ENCODE measurements at places on chromosomes 12 and 14. TPM values are rescaled to one million over a fixed set of nuclear protein-coding genes. Genes with fewer than 3 reads are reported as not detected.
A peak's percentile ranks its signal among the peaks of the same experiment; 100 is the strongest.

Gene MEG3
- not detected for total RNA-seq

- DNase-seq, result no peak
These were observed 7.7 kb upstream of the HEATR5A start for GRCh38 chr14:31428011-31428410.

DNA sequence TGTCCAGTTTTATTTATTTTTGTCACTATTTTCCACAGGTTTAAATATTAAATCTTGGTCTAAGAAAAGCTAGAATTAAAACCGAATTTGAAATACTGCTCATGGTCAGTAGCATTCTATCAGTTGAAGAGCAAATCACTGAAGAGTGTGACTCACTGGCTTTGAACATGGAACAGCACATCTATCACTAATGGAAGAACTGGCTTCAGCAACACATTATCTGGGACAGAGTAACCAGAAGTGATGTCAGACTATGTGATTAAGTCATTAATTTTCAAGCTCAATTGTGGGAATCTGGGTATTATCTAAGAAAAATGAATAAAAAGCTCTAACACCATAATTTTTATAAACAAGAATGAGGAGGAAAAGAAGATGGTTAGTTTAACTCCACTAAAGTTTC, 527.5 kb downstream of the TMTC2 start:
- DNase-seq, result no peak

Gene TAS2R13
- 1.1 TPM for total RNA-seq

DNA sequence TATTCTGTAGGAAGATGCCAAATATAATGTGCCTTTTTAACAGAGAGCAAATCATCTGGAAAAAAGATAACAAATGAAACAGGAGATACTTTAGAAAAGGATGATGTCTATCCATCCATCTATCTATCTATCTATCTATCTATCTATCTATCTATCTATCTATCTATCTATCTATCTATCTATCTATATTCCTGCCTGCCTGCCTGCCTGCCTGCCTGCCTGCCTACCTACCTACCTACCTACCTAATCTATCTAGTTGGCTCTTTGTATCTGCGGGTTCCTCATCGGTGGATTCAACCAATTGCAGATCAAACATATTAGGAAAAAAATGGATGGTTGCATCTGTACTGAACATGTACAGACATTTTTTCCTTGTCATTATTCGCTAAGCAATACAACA, 11.0 kb downstream of the PTPRB start:
- DNase-seq, result no peak

- DNase-seq, result no peak
These were observed 30.7 kb downstream of the MAP4K5 start for GRCh38 chr14:50501642-50502041.

DNA sequence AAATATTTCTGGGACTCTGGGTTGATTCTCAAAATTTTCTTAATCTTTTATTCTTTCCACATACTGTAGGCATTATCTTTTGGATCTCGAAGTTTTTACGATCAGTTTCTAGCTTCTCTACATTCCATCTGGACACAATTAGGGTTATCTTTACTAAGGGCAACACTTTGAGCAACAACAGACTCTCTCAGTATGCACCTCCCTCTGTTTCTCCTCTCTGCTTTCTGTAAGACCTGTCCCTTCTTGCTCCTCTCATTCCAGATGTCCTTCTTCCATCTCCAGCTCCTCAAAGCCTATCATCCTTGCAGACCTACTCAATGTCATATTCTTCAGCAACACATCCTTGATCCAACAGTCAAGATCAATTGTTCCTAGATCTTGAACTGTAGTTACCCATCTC, 457.0 kb downstream of the SLC6A15 start:
- no peak for DNase-seq

DNA sequence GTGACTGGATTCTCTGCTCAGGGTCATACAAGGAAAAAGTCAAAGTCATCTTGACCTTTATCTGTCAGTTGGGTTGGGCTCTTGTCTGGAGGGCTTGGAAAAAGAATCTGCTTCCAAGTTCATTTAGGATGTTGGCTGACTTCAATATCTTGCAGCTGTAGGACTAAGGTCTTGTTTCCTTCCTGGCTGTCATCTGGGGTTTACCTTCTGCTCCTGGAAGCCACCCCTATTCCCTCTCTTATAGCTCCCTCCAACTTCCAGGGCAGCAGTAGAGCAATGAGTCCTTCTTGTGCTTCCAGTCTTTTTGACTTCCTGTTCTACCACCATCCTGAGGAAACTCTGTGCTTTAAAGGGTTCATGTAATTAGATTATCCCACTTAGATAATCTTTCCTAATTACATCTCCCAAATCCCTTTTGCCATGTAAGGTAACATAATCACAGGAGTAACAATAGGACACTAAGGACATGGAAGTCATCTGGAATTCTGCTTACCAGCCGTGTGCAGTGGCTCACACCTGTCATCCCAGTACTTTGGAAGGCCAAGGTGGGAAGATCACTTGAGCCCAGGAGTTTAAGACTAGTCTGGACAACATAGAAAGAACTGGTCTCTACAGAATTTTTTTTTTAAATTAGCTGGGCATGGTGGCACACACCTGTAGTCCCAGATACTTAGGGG, 170.7 kb upstream of the KITLG start:
- no peak for DNase-seq

Gene RAD51B
- 34.1 TPM for total RNA-seq

- DNase-seq, result peak; percentile 64
These were observed 2.6 kb downstream of the GPR68 start for GRCh38 chr14:91241863-91242262.

GRCh38 chr14:61700104-61700886, 5.0 kb downstream of the HIF1A start:
- DNase-seq, result no peak

Gene KRT83
- not detected for total RNA-seq

GRCh38 chr14:57412341-57412740, 22.0 kb downstream of the NAA30 start:
- DNase-seq, result no peak

DNA sequence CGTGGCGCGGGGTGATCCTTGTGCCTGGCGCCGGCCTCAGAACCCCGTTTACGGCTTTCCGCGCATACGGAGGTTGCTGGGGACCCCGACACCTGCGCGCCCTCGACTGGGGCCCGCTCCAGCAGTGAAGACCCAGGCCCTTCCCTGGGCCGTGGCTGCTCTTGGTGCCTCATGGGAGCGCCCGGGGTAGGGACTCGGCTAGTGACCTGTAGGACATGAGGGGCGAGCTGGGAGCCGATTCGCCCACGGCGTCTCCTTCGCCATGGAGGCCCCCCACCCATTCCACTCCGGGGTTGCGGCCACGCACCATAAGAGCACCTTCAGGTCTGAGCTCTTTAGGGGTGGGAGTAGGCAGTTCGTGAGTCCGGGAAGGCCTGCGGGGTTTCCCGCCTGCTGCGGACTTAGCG, 14.2 kb upstream of the PAX9 start:
- DNase-seq, result no peak

Gene LHX5
- not detected for total RNA-seq

- DNase-seq, result peak; percentile 61
These were observed 51.0 kb downstream of the MAGOHB start for GRCh38 chr12:10562306-10562933.

Gene C1QL4
- total RNA-seq, result not detected

Gene USP30
- 8.8 TPM for total RNA-seq

- DNase-seq, result no peak
These were observed 49.9 kb upstream of the ZDHHC17 start for GRCh38 chr12:76713986-76714385.

Gene A2M
- not detected for total RNA-seq

DNA sequence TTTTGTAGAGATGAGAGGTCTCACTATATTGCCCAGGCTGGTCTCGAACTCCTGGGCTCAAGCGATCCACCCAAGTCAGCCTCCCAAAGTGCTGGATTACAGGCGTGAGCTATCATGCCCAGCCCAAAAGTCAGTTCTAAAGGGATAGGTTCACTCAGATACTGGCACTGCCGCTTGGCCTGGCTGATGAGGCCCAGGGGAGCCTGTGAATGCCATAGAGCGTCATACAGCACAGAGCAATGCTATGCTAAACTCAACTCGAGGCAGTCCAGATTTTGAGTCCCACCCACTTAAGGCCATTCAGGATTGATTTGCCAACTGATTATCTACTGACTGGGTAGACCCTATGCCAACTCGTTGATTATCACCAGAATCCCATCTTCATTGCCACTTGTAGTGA, 179.4 kb downstream of the ESR2 start:
- DNase-seq, result no peak

Gene RPS6KL1
- total RNA-seq, result 5.2 TPM

DNA sequence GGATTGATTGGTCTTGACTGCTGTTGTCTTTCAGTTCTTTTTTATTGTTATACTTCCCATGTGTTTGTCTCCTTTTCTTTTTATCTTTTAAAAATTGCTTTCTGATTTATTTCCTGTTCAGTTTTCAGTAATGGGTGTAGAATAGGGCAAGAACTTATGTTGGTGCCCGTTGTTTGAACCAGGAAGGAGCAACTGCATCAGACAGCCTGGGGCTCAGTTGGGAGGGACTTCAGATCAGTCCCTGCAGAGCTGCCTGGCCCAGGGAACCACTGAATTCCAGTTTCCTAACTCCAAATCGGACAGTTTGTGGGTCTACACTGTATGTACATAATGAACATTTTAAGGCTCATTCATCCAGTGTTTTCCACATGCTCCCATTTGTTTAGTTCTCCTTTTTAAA, 64.9 kb downstream of the FBXO34 start:
- peak; percentile 46 for DNase-seq

DNA sequence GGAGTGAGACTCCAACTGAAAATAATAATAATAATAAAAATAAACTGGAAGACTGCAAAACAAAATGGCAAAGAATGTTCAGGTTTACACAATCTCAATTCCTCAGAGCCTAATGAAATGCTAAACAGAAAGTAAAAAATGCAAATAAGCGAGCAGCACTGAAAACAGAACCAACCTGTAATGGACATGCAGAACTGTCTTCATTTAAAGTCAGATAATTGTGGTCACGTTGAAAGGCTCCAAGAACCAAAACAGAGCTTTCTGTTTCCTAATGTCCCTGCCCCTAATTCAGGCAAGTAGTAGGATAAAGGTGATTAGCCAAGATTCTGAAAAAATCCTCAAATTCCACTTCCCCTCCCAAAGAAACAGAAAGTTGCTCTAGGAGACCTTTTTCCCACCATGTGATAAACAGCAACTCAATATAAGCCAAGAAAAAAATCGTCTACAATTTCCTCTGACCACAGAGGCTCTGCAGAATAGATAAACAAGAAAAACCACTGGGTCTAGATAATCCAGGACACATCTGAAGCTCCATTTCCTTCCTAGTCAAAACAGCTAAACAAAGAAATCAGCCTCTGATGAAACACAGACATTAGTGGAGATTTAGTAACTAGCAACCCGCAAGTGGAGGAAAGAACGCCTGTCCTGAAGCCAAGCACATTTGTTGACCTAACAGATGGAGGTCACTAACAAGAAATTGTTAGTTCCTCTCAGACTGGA, 3.0 kb downstream of the MIS18BP1 start:
- DNase-seq, result no peak

DNA sequence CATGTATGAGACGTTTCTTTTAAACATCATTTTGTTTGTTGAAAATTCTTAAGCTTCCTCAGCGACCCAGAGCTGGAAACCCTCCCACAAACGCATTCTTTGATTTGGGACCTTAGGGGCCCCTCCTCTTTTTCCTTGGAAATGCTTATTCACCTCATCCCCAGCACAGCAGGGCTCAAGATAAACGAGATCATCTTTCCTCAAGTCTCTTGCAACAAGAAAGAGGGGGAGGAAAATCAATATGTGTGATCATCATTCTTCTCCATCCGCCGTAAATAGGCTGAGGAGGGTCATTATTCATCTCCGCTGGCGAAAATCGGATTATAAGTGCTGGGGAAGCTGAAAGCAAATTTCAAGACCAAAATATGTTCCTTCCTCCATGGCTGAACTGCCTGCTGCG, 1415.2 kb downstream of the AACS start:
- no peak for DNase-seq

DNA sequence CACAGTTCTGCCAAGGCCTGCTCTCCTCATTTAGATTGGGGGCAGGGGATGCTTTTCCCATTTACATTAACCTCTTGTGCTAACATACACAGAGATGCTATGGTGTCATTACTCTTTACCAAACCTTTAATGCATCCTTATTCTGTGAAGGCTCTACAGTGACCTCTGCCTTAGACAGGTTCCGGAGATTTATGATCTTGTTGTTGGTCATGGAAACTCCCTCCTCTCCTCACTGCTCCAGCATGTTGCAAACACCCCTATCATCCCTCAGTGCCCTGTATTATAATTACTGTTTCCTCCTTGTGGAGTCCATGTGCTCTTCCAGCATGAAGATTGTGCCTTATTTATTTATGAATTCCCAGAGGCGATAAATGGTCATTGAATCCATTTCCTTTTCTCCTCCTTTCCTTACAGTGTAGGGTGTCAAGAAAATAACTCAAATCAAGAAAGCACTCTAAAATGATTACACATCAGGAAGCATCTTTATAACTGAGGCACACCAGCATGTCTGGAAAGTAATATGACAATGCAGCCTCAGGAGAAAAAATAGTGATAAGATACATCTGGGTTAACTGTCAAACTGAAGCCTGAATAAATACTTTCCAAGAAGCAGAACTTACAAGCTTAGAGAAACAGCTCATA, 37.8 kb downstream of the RTN1 start:
- DNase-seq, result no peak

- no peak for DNase-seq
These were observed 513.0 kb upstream of the SEL1L start for GRCh38 chr14:82046512-82047226.

- no peak for DNase-seq
These were observed 22.9 kb downstream of the TRHDE start for GRCh38 chr12:72295101-72295500.

Gene GLS2
- 1.1 TPM for total RNA-seq

- DNase-seq, result no peak
These were observed 148.0 kb downstream of the ANO6 start for GRCh38 chr12:45363903-45364302.

Gene KICS2
- total RNA-seq, result 7.7 TPM

- no peak for DNase-seq
These were observed 13.1 kb downstream of the AKAP6 start for GRCh38 chr14:32341947-32342846.

DNA sequence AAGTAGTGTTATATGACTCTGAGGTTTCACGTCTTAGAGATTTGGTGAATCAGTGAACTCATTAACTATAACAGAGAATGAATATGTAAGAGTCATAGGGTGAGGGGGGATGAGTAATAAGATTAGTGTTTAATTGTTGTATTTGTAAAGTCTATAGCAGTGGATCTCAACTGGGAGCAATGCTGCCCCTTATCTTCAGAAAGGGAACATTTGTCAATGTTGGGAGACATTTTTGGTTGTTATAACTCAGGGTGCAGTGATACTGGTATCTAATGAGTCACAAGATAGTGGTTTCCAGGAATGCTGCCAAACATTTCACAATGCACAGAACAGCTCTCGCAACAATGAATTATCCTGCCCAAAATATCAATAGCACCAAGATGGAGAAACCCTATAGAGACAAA, 1193.7 kb downstream of the GALC start:
- no peak for DNase-seq

DNA sequence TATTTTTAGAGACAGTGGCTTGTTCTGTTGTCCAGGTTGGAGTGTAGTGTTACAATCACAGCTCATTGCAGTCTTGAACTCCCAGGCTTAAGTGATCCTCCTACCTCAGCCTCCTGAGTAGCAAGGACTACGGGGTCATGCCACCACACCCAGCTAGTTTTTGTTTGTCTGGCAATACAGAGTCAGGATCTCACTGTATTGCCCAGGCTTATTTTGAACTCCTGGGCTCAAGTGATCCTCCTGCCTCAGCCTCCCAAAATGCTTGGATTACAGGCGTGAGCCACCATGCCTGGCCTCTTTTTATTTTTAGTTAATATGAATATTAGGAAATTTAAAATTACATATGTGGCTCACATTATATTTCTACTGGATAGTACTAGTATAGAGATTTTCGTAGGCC, 28.9 kb downstream of the PPTC7 start:
- DNase-seq, result no peak

Gene ANKS1B
- total RNA-seq, result not detected

- no peak for DNase-seq
These were observed 52.0 kb downstream of the SLC38A4 start for GRCh38 chr12:46773586-46774321.
